Endothelial cell (in vitro differentiated cells): ENCODE measurements at places on chromosomes 5 and 9. TPM values are rescaled to one million over a fixed set of nuclear protein-coding genes. Genes with fewer than 3 reads are reported as not detected.
A peak's percentile ranks its signal among the peaks of the same experiment; 100 is the strongest.

GRCh38 chr9:93192721-93193387 is 8.9 kb downstream of the WNK2 start:
- no peaks in the 10 kb centered on the region for H3K4me1 ChIP-seq
- DNase-seq: no peak
- H3K27ac ChIP-seq: no peak overlapping the region
- H3K27me3 ChIP-seq: peaks cover 9% of the 10 kb centered on the region
- no peak overlapping the region for H3K4me3 ChIP-seq
- H3K36me3 ChIP-seq: no peaks in the 10 kb centered on the region

- H3K27me3 ChIP-seq: peaks cover 4% of the 10 kb centered on the region
- no peaks in the 10 kb centered on the region for H3K36me3 ChIP-seq
- no peak overlapping the region for H3K4me3 ChIP-seq
- DNase-seq: no peak
- H3K27ac ChIP-seq: no peak overlapping the region
- H3K4me1 ChIP-seq: no peaks in the 10 kb centered on the region
Observed at GRCh38 chr5:175382171-175382570, 61.8 kb downstream of the DRD1 start.

DNA sequence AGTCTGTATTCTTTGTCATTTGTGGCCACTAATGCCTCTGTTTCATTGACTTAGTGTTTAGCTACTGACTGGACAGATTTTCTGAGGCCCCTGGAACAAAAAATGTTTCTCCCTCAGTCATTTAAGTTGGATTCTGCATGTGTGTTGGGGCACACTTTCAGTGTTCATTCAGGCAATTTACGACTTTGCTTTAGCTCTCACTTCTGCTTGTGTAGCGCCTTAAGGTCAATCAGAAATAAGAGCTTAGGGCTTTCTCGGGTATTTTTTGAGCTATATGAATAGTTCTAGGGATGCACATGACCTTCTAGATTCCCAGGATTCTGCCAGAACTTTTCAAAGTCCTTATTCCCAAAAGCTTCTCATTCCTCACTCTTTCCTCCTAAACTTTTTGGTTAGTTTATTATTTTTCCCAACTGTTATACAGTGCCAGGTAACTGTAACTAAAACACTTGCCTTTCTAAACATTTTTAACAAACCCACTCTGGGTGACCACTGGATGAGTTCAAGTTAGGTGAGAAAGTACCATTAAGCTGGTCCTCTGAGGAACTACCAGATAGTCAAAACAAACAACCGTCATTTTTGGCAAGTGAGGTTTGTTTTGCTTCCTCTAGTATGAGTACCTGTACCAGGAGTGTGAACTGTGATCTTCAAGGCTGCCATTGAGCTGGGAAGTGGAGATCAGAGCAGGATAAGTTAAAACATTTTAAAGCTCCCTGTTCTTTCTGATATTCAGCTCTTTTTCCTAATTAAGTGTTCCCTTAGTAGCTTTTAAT is 571.3 kb upstream of the TLE4 start:
- no peak overlapping the region for H3K4me3 ChIP-seq
- no peaks in the 10 kb centered on the region for H3K27me3 ChIP-seq
- DNase-seq: no peak
- peaks cover 21% of the 10 kb centered on the region for H3K4me1 ChIP-seq
- H3K36me3 ChIP-seq: no peaks in the 10 kb centered on the region

DNA sequence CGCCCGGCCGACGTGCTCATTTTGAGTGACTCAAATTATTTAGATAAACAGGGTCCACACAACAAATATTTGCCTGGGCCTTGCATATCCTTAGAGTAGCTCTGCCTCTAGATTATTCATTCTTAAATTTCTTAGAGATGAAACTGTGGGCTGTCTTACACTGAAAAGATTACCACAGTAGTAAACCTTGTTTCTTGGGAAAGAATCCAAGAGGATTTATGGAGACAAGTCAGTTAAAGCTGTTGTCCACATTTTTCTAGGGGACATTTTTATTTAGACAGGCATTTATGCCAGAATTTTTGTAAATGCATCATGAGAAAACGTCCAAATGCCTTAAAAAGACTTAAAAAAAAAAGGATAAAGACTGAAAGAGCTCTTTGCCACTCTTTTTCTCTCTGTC is 32.6 kb upstream of the RANBP3L start:
- peaks cover 4% of the 10 kb centered on the region for H3K27me3 ChIP-seq
- H3K4me3 ChIP-seq: no peak overlapping the region
- no peaks in the 10 kb centered on the region for H3K36me3 ChIP-seq
- H3K4me1 ChIP-seq: no peaks in the 10 kb centered on the region
- no peak overlapping the region for H3K27ac ChIP-seq

GRCh38 chr5:61768692-61769281 is 436.7 kb downstream of the ZSWIM6 start:
- DNase-seq: peak; percentile 53
- H3K4me1 ChIP-seq: peaks cover 6% of the 10 kb centered on the region
- H3K4me3 ChIP-seq: no peak overlapping the region
- H3K27me3 ChIP-seq: peaks cover 3% of the 10 kb centered on the region
- no peak overlapping the region for H3K27ac ChIP-seq

The FBXL7 gene
- 63.8 TPM for total RNA-seq

DNA sequence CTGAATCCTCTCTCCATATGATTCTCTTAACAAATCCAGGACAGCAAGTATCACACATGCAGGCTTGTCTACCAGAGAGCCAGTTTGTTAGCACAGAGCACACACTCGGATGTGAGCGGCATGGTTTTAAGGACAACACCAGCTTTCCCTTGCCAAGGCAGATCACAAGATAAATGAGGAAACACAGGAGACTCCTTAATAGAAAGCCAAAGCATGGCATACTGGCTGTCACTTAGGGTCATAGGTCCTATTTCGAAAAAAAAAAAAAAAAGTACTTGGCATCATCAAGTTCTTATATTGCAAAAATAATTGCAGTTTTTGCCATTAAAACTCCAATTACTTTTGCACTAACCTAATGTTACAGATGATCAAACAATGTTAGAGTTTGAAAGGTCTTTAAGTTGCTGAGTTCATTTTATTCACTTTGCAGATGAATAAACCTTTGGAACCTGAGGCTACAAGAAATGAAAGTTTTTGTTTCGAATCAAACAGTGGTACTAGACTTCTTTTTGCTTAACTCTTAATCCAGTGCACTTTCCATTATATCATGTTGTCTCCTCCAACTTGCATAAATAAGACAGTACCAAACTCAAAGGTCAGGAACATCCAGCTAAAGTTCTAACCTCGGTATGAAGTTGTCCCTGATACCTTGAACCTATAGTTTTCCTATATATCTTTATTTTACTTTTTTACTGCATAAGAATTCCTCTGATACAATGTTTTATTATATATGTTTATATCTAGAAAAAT is 138.5 kb downstream of the MPDZ start:
- no peak overlapping the region for H3K27ac ChIP-seq
- H3K36me3 ChIP-seq: peaks cover 10% of the 10 kb centered on the region
- H3K27me3 ChIP-seq: no peaks in the 10 kb centered on the region
- H3K4me1 ChIP-seq: peaks cover 20% of the 10 kb centered on the region
- no peak overlapping the region for H3K4me3 ChIP-seq

The DMRT3 gene
- total RNA-seq: not detected

GRCh38 chr5:142826093-142826492 is 55.9 kb downstream of the ARHGAP26 start:
- H3K4me1 ChIP-seq: peaks cover 43% of the 10 kb centered on the region
- peaks cover under 1% of the 10 kb centered on the region for H3K36me3 ChIP-seq
- no peak overlapping the region for H3K4me3 ChIP-seq
- no peak for DNase-seq
- no peak overlapping the region for H3K27ac ChIP-seq

GRCh38 chr5:172770675-172771438 is at the start of gene DUSP1:
TSS of gene DUSP1 (minus strand) at chr5:172771195. CDS start at chr5:172770952, 243 bp downstream.
- peaks cover 37% of the 10 kb centered on the region for H3K4me1 ChIP-seq
- peak within 1 kb of the TSS; percentile 96 for H3K4me3 ChIP-seq
- peak; percentile 99 for DNase-seq
- H3K36me3 ChIP-seq: peaks cover 7% of the 10 kb centered on the region
- peak within 1 kb of the TSS; percentile 95 for H3K27ac ChIP-seq

The GALNT12 gene
- 1.7 TPM for total RNA-seq

DNA sequence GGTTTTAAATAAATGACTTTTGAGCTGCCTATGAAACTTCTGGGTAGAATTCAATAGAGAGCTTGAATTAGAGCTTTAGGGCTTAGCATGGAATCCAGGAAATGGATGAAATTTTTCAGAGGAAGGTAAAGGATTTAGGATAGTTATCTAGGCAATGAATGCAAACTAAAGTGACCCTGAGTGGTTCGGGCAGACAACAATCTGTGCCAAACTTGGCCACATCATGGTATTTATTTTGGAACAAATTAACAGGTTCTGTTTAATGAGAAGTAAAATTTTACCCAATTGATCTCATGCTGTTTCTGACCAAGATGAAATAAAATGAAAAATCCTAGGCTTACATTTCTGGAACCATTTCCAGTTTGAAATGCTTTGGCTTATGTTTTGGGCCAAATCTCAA is 934.4 kb downstream of the MAT2B start:
- no peak for DNase-seq
- H3K4me3 ChIP-seq: no peak overlapping the region
- no peaks in the 10 kb centered on the region for H3K4me1 ChIP-seq

The GAS1 gene
- 11.2 TPM for total RNA-seq

- peaks cover 5% of the 10 kb centered on the region for H3K27me3 ChIP-seq
- peak; percentile 69 for DNase-seq
- no peaks in the 10 kb centered on the region for H3K36me3 ChIP-seq
- H3K4me1 ChIP-seq: no peaks in the 10 kb centered on the region
- no peak overlapping the region for H3K4me3 ChIP-seq
Observed at GRCh38 chr5:146048994-146049703, 56.2 kb downstream of the PLAC8L1 start.

- H3K27ac ChIP-seq: no peak overlapping the region
- H3K4me3 ChIP-seq: no peak overlapping the region
- no peaks in the 10 kb centered on the region for H3K36me3 ChIP-seq
- H3K4me1 ChIP-seq: peaks cover 6% of the 10 kb centered on the region
Observed at GRCh38 chr5:136840601-136841000, 475.3 kb upstream of the TRPC7 start.

GRCh38 chr5:81363093-81363871 is 30.7 kb downstream of the ACOT12 start:
- no peak overlapping the region for H3K27ac ChIP-seq
- no peak for DNase-seq

DNA sequence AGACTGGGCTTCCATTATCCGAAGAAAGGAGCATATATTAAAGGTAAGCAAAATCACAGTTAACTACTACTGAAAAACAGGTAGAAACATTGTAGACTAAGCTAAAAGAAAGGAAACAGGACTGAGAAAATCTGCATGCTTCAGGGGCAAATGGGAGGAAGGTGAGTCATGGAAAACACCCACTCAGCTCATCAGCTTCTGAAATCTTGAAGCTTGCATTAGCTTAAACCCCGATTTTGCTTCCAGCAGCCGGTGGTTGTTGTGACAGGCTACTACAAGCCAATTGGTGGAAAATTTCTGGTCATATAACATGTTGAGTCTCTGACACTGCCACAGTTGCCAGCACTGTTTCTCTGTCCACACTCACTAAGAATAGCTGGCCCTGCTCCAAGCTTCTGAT is 179.6 kb upstream of the PUM3 start:
- H3K4me1 ChIP-seq: peaks cover 10% of the 10 kb centered on the region
- peaks cover 1% of the 10 kb centered on the region for H3K27me3 ChIP-seq
- H3K27ac ChIP-seq: no peak overlapping the region
- DNase-seq: no peak
- H3K36me3 ChIP-seq: no peaks in the 10 kb centered on the region

GRCh38 chr5:154524181-154524580 is 46.2 kb upstream of the HAND1 start:
- H3K27ac ChIP-seq: no peak overlapping the region
- H3K4me1 ChIP-seq: peaks cover 8% of the 10 kb centered on the region
- DNase-seq: no peak
- H3K27me3 ChIP-seq: peaks cover 3% of the 10 kb centered on the region
- H3K4me3 ChIP-seq: no peak overlapping the region

- H3K4me3 ChIP-seq: no peak overlapping the region
- DNase-seq: no peak
- no peak overlapping the region for H3K27ac ChIP-seq
- H3K4me1 ChIP-seq: no peaks in the 10 kb centered on the region
Observed at GRCh38 chr5:38755181-38755580, 90.6 kb upstream of the OSMR start.

The ENHO gene
- 4.1 TPM for total RNA-seq

DNA sequence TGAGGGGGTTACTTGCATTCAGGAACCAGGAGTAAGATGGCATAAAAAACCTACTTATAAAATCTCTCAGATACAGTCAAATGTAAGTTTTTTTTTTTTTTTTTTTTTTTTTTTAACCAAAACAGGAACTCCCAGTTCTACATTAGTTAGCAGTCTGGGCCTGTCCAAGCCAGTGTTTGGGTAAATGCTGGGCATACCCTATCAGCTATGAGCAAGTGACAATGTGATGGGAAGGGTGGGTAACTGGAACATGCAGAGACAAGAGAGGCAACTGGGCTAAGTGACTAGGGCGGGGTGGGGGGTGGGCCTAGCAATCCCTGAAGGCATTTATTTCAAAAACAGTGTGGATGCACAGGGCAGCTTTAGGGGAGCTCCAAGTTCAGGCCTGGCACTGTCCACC is 2.3 kb downstream of the NMRK1 start:
- peaks cover 16% of the 10 kb centered on the region for H3K36me3 ChIP-seq
- no peak for DNase-seq
- peak overlapping the region; percentile 80 for H3K4me3 ChIP-seq
- peaks cover 7% of the 10 kb centered on the region for H3K27me3 ChIP-seq
- peak overlapping the region; percentile 86 for H3K27ac ChIP-seq

DNA sequence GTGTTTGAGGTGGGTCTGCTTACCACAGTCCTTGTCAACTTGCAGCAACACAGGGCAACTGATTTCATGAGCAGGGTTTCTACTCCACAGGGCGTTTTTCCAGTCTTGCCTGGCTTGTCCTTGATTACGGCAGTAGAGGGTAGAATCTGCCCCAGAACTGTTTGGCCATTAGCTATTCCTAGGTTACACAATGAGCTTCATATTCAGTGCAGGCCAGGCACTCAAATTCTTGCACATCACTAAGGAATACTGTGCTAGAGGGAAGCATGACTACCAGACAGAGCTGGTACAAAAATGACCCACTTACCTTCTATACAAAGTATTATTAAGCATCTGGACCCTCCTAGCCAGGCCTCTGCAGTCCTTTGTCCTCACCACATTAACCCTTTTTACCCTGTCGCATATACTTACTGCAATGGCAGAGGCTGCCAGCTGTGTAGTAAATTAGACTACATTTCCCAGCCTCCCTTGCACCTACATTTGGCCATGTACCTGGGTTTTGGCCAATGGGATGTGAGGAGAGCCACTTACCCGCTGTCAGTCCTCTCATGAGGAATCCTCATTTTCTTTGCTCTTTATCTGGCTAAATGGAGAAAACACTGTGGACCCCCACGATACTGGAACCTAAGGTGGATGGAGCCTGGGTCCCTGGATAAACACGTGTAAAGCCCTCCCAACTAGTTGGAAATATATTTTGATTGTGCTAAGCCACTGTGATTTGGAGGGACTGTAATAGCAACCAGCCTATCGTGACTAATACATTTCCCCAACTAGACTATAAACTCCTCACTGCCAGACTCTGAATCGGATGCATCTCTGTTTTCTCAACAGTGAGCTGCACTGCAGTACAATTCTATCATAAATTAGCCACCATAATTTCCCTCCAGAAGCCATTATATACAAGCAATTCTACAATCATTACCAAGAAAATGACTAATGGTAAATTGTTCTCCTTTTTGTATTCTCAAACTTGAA is 218.7 kb downstream of the GLIS3 start:
- H3K27ac ChIP-seq: no peak overlapping the region
- no peak overlapping the region for H3K4me3 ChIP-seq
- peaks cover 11% of the 10 kb centered on the region for H3K4me1 ChIP-seq
- no peaks in the 10 kb centered on the region for H3K36me3 ChIP-seq
- peak; percentile 17 for DNase-seq
